ENCODE measurements at places on chromosomes 7 and 10. TPM values are rescaled to one million over a fixed set of nuclear protein-coding genes. Genes with fewer than 3 reads are reported as not detected.

Gene ZNF862
- total RNA-seq = 11.3 TPM

Gene DNAH11
- 4.2 TPM for total RNA-seq

Gene AIMP2
- total RNA-seq = 62.1 TPM

Gene LIPF
- 1.3 TPM for total RNA-seq

Gene VSTM4
- total RNA-seq = 3.2 TPM

Gene SPDYE17
- not detected for total RNA-seq

Gene CHN2
- total RNA-seq = 14.8 TPM
